ENCODE measurements at places on chromosomes 1 and 21.

DNA sequence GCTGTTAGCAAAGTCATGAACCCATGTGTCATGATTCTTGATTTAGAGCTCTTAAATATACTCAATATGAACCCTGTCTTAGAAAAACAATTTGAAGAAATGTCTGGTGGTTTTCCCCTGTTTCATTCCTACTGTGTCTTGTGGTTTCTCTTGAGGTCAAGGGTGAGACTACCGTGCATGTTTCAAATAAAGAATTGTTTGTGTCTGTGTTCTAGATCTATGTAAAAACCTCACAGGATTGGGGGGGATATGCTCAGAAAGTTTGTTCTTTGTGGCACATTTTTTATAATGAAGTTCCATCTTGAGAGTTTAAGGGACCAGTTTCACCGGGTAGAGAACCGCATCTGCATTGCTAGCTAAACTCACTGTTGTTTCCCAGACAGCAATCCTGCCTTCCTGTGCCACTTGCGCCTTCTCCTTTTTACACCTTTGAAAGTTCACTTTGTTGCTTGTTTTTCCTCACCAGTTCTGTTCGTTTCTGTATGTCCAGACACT, 30.9 kb upstream of the CACYBP start:
- no peak for DNase-seq

DNA sequence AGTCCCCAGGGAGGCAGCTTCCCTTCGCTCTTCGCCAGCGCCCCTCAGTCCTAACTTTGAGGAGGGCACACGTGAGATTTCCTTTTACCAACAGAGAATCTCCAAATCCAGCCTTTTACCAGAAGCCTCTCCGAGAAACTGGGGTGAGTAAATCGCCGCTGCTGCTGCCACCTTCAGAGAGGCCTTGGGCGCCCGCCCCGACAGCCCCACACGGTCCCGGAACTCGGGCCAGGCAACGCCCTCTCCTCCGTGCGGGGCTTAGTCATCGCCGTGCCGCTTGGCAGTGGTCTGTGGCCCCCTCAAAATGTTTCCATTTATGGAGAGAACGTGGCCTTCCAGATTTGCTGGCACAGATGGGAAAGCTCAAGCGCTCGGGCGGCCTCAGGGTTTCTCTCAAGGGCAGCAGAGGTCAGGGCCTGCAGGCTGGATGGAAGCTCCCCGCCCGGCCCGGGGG, 41.4 kb upstream of the COL6A2 start:
- DNase-seq = no peak

DNA sequence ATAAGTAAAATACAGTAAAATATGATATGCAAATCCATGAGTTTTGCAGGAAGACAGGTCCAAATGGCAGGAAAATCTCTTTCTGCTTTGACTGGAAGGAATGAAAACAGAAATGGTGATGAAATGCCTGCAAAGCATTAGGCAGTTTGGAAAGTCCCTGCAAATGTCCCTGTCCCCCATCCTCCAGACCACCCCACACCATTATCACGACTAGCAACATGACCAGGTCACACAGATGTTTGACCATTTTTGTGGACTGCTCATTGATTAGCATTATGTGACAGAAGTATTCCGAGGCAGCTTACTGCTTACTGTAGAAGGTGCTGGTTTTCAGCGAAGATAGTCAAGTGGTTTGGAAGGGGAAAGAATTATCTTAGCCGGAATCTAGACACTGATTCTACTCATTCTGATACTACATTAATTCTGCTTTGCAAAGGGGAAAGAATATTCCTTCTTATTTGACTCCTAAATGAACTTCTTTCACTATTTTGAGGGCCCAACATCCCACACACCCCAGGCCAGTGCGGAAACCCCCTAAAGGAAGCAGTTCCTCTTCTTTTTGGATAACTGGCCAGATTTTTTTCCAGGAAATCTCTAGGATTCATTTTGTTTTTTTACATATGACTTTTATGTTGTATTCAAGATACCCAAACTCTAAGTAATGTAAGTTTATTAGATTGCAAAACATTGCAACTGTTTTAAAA, 9.5 kb upstream of the CR2 start:
- DNase-seq = no peak

DNA sequence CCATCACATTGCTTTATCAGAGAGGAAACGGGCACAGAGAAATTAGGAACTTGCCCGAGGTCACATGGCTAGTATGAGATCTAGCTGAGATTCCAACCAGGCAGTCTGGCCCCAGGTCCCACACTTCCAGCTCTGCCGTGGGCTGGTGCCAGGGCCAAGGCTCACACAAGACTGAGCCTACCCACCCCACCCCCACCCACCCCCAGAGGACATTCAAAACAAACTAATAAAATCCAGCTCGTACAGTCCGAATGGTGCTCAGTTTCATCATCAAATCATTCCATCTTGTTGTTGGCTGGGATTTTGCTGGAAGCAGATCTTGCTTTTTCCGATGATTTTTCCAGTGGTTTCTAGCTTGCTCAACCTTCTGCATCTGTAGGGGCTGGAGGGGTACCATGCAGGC, 27.9 kb downstream of the MATN1 start:
- no peak for DNase-seq

DNA sequence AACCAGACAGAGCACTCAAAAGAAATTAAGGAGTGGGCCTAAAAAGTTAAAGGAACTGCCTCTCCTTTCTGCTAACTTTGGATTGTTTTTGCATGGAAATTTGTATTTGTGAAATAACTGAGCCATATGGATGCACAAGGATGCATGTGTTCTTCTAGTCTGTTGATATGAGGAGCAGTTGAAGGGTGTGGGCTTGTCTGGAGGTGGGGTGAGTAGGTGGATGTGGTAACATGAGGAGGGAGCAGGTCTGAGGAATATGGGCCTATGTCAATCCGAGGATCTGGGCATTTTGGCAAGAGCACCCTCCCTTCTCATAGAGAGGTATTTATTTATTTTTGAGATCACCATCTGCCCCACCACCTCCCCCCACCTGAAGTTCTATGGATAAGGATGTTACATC, 13.4 kb downstream of the CACNA1E start:
- DNase-seq = no peak

Measured in esophagus squamous epithelium (tissue), 5 donors.